Upper lobe of right lung (tissue), 1 donor: ENCODE measurements at places on chromosomes 7 and 10. TPM values are rescaled to one million over a fixed set of nuclear protein-coding genes. Genes with fewer than 3 reads are reported as not detected.

GRCh38 chr7:45027774-45028114, 27.7 kb downstream of the CCM2 start:
- DNase-seq: no peak

DNA sequence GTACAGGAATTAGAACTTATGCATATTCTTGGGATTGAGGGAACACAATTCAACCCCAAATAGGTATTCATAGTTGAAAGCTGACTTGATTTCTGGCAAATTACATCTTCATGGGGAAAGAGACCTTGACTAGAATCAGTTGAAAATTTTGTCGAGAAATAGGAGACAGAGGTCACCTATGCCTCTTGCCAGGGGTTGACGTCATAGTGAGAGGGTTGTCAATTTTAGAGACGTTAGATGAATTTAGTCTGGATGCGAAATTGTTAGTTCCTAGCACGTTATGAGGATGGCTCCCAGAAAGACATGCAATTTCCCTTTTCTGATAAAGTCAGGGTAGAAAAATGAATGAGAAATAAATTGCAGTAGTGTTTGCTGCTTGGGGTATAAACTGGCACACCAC, 59.3 kb downstream of the SEC61G start:
- DNase-seq: no peak

The SFR1 gene
- 5.5 TPM for total RNA-seq

The RET gene
- 1.0 TPM for total RNA-seq

The PPP1R3A gene
- total RNA-seq: not detected

- DNase-seq: no peak
Measured at GRCh38 chr7:105133358-105133757, 119.4 kb downstream of the KMT2E start.

GRCh38 chr7:27115221-27116026, 12.9 kb upstream of the HOXA2 start:
- no peak for DNase-seq

GRCh38 chr7:20157456-20157855, 59.7 kb downstream of the MACC1 start:
- no peak for DNase-seq

GRCh38 chr7:156656598-156656997, 16.0 kb downstream of the RNF32 start:
- DNase-seq: no peak

DNA sequence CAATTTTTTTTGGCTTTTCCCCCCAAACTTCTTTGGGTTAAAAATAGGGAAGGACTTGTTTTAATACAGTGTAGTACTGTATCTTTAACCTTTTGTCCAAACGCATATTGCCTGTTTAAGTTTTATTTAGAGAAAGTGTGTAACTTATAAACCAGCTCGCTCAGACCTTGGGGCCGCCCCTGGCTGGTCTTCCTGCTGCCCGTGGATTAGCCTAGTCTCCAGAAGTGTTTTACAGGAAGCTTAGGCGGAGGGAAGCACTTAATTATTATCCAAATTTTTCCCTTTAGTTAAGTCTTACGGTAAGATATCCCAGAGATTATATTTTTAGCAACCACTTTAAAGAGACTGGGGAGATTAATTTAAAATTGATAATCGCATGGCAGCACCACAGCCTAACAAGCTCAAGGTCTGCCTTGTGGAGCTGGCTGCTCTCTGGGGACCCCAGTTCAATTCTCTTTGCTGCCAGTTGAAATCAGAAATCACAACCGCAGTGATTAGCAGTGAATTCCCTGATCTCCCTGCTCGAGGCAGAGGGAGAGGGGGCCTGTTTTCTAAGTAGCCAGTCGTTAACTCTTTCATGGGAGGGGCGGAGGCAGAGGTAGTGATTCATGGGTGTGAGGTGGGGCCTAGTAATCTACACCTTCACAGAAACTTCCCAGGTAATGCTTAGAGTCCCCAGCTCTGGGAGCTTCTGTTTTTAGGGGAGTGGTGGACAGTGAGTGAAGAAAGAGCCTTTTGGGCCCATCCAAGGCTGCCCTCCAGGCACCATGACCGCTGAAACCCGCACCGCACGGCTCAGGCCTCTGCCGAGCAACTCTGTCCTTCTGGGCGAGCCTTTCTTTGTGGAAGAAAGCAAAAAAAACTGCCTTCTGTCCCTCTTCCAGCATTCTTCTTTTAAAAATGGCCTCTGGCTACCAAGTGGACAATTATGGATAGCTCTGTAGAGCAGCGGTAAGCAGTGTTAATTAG, 548.7 kb upstream of the GALNT17 start:
- no peak for DNase-seq

GRCh38 chr10:123262456-123262855, 108.3 kb downstream of the BUB3 start:
- DNase-seq: no peak

GRCh38 chr7:15555381-15555859, 6.4 kb downstream of the AGMO start:
- no peak for DNase-seq

- DNase-seq: no peak
Measured at GRCh38 chr7:108974641-108975040, 405.0 kb downstream of the DNAJB9 start.

The UPK3BL1 gene
- total RNA-seq: 39.4 TPM

- no peak for DNase-seq
Measured at GRCh38 chr10:7388602-7389001, 22.2 kb downstream of the SFMBT2 start.

The DOCK1 gene
- total RNA-seq: 46.4 TPM

The GRM3 gene
- total RNA-seq: not detected

DNA sequence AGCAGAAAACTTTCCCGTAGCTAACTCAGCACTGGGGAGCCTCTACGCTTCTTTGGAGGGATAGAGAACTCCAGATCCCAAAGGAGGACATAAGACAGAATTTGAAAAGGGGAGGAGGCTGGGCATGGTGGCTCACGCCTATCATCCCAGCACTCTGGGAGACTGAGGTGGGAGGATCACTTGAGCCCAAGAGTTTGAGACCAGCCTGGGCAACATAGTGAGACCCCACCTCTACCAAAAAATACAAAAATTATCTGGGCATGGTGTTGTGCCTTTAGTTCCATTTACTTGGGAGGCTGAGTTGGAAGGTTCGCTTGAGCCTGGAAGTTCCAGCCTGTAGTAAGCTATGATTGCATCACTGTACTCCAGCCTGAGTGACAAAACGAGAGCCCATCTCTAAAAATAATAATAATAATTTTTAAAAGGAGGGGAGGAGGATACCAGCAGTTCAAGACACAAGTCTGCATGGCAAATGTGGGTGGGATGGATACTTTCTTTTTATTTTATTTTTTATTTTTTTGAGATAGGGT, 165.9 kb upstream of the SH2B2 start:
- no peak for DNase-seq

The GHRHR gene
- total RNA-seq: not detected

GRCh38 chr7:28539289-28539981, 127.1 kb downstream of the CREB5 start:
- no peak for DNase-seq

DNA sequence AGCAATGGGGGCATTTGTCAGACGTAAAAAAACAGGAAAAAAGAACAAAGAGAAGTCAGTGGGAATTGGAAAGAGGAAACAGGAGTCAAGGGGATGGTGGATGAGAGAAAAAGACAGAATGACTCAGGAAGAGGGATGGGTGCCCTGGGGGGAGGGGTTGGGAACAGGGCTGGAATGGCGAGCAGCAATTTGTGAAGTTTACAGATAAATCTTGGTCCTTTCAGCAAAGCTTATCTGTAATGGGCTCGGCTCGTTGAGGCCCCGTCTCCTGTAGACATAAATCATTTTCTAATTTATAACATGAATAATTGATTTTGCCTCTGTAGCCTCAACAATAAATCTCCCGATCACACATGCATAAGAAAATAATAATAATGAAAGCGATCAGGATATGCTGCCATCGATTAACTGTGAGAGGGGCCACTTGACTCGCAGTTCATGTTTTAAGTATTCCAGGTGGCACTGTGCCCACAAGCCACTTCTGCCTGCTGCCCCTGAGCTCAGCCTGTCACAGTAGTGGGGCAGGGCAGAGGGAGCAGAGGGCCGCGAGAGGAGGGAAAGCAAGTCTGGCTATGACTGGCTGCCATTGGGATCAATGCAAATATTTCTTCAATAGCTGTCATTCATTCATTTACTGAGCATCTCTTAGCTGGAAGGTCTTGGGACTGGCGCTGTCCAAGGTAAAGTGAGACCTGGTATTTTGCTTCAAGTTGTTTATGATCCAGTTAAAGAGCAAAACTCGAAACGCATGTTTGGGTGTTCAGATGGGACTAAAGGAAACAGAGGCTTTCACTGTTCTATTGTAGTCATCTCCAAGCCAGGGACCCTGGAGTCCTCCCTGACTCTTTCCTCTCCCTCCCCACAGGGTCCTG, 47.4 kb upstream of the R3HCC1L start:
- DNase-seq: no peak

GRCh38 chr7:112069879-112070321, 136.3 kb downstream of the DOCK4 start:
- DNase-seq: no peak

- DNase-seq: no peak
Measured at GRCh38 chr7:140262242-140262903, 85.6 kb upstream of the KDM7A start.

The PIK3AP1 gene
- total RNA-seq: 65.2 TPM

DNA sequence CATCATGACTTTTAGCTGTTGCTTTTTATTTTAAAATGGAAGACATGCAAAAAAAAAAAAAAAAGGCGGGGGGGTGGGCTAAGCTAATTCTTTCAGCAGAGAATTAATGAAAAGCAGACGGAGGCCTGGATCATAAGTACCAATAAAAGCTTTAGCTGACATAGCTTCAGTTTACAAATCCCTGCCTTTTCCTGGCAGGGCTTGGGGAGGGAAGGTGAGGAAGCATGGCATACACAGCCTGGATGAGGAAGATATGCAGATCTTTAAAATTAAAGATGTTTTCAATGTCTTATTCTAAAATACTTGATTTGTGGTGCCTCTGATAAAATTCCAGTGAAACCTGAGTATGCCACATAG, 57.0 kb downstream of the ICA1 start:
- DNase-seq: no peak

- no peak for DNase-seq
Measured at GRCh38 chr7:54360075-54360840, 181.9 kb upstream of the VSTM2A start.

DNA sequence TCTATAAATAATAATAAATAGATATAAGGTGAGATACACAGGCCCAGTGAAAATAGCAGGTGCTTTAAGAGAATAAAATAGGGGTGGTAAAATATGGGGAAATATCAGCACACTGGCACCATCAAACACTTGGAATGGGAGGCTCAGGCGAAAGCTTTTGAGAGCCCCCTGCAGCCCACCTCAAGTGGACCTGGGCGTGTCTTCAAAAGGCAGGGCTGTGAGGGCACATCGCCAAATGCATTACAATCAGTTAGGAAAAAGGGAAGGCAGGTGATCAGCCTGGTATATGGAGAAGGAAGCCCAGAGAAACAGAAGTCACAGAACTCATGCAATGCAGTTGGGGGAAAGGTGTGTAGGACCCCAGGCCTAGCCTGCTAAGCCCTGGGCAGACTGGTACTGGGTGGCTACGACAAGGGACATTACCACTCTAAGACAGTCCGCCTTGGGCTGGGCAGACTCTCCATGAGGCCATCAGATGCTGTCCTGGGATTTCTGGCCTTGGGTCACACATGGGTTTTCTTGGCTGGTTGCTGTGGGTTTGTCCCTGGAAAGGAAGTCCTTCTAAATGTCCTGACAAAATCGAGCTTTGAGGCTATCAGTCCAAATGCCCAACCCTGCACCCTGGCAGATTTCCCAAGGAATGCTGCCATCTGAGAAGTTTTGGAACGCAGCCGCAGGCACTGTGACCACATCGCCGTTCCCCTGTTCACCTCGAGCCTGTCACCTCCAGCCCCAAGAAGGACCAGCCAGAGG, 330.6 kb downstream of the GRID1 start:
- no peak for DNase-seq

- DNase-seq: no peak
Measured at GRCh38 chr10:99630433-99630832, 10.2 kb upstream of the SLC25A28 start.

DNA sequence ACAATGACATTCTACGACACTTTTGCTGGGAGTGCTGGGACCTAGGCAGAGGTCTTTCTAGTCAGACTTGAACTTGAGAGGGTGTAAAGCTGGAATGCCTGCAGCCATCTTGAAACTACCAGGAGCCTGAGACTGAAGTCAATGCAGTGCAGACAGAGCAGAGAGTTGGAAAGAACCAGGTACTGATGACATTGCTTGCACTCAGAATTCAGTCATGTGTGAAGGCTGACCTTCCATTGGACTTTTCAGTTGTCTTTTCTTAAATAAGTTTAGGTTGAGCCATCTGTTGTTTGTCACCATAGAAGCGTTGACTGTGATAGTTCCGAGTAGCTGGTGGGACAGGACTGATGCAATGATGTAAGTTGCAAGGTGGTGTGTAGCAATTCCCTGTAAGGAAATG, 3.1 kb upstream of the PLPP4 start:
- DNase-seq: no peak

DNA sequence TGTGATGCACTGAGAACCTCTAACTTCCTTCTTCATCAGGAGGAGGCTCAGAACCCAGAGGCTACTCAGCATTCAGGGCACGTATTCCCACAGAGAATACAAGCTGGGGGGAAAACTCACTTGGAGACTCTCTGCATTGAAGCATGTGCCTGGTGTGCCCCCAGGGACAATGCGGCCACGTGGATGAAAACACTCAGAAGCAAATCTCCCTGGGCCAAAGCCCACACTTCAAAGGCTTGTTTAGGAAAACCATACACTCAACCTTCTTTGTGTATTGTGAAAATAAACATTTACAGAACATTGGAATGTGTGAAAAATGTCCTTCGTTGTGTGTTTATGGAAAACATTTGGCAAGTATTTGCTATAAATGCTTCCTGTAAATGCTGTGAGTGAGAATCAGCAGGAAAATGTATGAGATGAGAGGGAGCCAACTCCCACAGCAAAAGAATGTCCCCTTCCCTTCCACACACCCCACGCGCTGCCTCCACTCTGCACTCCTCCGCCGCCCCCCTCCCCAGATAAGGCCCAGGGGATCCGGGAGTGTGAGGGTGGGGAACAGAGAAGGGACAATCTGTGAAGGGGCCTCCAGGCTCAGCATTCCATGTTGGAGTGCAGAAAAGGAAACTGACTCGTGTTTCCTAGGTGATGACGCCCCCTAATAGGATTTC, 339.5 kb downstream of the ELMO1 start:
- DNase-seq: no peak

The CH25H gene
- 7.8 TPM for total RNA-seq

GRCh38 chr7:80830010-80830409, 88.8 kb downstream of the SEMA3C start:
- no peak for DNase-seq

The SVOPL gene
- 0.81 TPM for total RNA-seq

The LRRTM3 gene
- total RNA-seq: not detected

- DNase-seq: no peak
Measured at GRCh38 chr7:98027342-98028033, 37.5 kb upstream of the OCM2 start.

DNA sequence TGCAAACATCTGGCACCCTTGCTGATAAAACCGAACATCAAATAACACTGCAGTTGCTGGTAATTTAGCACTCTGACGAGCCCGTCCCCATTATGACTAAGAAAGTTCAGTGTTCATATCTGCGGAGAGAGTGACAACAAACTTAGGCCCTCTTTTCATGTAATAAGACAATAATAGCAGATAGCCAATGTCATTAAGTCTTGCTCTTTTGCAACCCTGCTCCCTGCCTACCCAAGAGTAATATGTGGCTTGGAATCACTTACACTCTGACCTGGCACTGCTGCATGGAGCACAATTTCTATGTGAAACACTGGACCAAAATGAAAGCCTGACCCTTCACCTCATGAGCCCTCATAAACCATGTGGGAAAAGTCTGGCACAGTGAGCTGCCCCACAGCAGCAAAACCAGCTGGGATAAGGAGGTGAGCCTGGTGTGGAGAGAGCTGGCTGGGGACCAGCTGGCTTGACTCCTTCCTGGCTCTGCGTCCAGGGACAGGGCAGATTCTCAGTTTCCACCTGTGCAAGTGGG, 86.5 kb downstream of the HIPK2 start:
- no peak for DNase-seq
